Activated CD4-positive, alpha-beta T cell treated with anti-CD3 and anti-CD28 coated beads for 24 hours (primary cell): ENCODE measurements at places on chromosomes 16 and 17.

DNA sequence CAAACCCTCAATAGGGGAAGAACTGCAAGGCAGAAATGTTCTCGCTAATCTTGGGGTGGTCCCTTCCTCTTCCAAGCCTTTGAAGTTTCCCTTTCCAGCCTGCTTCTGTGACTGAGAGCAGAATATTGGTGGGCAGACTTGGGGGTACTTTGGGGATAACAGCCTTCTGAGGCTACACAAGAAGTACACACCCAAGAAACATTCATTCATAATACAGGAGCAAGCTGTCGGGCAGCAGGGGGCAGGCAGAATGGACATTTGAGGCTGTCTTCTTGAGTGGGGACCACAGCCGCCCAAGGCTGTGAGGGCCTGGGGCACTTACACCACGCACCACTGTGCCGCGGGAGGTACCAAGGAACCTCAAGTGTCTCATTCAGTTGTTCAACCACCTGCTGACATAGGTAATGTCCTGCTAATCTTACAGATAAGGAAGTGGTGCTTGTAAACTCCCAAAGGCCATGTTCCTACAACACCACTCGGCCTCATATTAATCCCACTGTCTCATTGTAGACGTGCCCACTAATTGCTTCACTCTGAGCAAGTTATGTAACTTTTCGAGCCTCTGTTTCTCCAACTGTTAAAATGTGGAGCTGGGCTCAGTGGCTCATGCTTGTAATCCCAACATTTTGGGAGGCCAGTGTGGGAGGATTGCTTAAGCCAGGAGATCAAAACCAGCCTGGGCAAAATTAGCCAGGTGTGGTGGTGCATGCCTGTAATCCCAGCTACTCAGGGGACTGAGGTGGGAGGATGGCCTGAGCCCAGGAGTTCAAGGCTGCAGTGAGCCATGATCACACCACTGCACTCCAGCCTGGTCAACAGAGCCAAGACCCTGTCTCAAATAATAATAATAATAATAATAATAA lies 2.5 kb upstream of the MRPS23 start:
- no peak for DNase-seq

- peak; percentile 35 for DNase-seq
Observed at GRCh38 chr16:55035029-55035428, 104.4 kb downstream of the IRX5 start.

DNA sequence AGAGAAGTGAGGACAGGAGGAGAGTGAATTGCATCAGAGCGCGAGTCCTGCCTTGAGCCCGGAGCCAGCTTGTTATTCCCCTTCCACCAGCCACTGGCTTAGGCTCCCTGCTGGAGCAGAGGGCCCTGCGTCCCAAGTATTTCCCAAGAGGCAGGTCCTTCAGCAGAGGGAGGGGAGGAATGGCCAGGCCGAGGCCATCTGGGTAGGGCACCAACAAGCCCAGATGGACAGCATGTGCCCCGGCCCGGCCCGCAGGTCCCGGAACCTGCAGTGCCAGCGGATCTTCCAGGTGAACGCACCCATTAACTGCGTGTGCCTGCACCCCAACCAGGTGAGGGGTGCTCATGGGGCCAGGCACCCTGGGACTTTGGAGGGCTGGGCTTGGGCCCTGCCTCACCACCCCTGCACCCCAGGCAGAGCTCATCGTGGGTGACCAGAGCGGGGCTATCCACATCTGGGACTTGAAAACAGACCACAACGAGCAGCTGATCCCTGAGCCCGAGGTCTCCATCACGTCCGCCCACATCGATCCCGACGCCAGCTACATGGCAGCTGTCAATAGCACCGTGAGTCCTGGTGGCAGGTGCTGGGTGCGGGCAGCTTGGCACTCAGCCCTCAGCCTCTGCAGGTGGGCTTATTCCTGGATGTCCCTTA lies 1.7 kb downstream of the MLST8 start:
- DNase-seq: no peak

DNA sequence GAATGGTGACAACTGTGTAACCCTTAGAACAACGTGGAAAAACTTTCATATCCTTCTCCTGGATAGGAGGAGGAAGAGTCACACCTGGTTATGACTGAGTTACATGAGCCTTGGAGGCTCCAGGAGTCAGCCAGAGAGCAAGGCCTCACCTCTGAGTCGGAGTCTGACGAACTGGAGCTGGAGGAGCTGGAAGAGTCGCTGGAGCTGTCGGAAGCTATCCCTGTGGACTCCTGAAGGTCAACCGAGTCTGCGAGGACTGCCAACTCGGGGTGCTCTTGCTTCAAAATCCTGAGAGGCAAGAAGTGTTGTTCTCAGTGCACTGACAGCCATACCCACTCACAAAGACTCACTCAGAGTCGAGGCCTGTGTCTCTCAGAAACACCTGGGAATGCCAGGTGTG lies 6.2 kb downstream of the JMJD6 start:
- DNase-seq: no peak

DNA sequence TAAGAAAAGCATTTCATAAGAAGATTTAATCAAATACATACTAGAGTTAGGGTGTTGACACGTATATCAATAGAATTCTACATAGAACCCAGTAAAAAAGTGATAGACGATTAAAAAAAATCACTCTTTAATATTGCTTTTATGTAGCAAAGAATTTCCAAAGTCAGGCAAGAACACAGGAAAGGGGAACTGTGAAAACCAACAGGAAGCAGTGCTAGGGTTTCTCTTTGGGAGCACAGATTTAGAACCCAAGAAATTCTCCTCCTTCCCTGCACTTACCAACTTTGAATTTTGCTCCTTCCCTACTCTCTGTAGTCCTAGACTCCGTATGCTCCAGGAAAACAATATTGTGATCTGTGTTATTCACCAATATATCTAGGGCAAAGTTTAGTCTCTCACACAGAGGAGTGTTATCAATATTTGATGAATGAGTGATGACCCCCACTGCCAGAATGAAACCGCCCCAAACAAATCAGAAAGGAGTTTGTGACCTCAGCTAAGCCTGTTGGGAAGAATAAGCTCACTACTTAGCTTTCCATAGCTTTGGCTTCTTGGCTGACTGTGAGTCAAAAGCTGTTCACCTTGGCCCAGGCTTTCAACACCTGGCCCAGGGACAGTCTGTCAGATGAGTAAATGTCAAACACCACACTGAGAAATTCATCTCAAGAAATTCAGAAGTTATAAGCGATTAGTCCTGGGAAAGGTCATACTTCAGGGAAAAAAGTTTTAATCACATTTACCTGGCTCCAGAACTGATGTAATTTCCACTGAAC lies 8.6 kb downstream of the RFWD3 start:
- no peak for DNase-seq

GRCh38 chr17:81197409-81197795 lies 25.4 kb downstream of the CEP131 start:
- DNase-seq: no peak

- no peak for DNase-seq
Observed at GRCh38 chr17:77451894-77452852, 311.4 kb downstream of the SEC14L1 start.

GRCh38 chr16:52298769-52299168 lies 248.2 kb downstream of the TOX3 start:
- DNase-seq: no peak

GRCh38 chr17:76420356-76421043 lies 32.5 kb downstream of the UBE2O start:
- no peak for DNase-seq

GRCh38 chr17:76179496-76180467 lies 38.7 kb upstream of the FOXJ1 start:
- no peak for DNase-seq

DNA sequence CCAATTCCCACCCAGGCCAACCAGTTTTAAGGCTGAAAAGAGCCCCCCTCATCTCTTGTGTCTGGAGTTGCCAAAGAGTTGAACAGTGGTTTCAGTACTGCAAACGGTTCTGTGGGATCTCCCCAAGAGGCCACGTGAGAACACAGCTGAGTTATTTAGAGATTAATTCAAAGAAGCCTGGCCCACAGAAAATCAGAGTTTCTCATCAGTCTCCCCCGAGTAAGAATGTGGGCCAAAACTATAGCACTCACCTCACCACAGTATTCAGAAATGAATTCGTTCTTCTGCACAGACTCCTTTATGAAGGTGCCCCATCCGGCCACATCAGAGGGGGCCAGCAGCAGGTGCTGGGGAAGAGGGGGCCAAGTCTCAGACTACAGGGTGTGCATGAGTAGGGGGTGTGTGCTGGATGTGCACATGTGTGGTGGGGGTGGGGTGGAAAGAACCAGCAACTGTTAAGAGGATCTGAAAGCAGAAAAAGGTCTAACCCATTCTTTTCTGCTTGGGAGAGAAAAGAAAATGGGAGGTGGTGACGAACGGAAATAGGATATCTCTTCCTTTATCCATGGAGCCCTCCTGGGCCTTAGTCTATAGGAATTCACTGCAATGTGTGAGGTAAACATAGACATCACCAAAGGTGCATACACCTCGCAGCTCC lies 22.6 kb downstream of the CNTNAP1 start:
- no peak for DNase-seq

- no peak for DNase-seq
Observed at GRCh38 chr17:37490638-37491614, 1.2 kb downstream of the DUSP14 start.

GRCh38 chr17:30187573-30187972 lies 47.9 kb downstream of the SLC6A4 start:
- no peak for DNase-seq

- no peak for DNase-seq
Observed at GRCh38 chr17:80843741-80844156, 147.9 kb upstream of the CHMP6 start.

DNA sequence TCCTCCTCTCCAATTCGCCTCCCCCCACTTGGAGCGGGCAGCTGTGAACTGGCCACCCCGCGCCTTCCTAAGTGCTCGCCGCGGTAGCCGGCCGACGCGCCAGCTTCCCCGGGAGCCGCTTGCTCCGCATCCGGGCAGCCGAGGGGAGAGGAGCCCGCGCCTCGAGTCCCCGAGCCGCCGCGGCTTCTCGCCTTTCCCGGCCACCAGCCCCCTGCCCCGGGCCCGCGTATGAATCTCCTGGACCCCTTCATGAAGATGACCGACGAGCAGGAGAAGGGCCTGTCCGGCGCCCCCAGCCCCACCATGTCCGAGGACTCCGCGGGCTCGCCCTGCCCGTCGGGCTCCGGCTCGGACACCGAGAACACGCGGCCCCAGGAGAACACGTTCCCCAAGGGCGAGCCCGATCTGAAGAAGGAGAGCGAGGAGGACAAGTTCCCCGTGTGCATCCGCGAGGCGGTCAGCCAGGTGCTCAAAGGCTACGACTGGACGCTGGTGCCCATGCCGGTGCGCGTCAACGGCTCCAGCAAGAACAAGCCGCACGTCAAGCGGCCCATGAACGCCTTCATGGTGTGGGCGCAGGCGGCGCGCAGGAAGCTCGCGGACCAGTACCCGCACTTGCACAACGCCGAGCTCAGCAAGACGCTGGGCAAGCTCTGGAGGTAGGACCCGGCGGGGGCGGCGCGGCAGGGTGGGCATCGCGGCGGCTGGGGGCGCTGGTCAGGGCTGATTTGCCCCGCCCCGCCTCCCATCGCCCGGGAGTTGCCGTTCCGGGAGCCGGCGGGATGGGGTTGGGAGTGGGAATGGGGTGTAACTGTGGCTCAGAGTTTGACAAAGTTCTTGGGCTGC lies 567 bp downstream of the SOX9 start:
- DNase-seq: no peak

- DNase-seq: no peak
Observed at GRCh38 chr17:4974115-4974670, 6.6 kb upstream of the SPAG7 start.

DNA sequence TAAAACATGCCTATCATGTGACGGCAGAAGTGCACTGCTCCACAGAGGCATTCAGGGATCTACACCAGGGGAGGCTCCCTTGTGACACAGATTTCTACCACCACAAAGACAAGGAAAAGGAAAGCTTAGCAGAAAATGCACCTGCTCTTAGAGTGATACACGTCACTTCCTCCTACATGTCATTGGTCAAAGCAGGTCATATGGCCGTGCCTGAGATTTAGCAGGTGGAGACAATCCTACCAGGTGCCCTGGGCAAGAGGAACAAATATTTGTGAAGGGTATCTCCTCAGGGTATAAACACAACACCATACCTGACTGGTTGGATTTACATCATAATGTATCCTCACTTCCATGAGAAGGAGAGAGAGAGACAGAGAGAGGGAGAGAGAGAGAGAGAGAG lies 362.1 kb downstream of the HS3ST4 start:
- DNase-seq: no peak

GRCh38 chr16:67407176-67407787 lies 9.0 kb downstream of the ZDHHC1 start:
- DNase-seq: no peak

GRCh38 chr17:29573558-29573869 lies 5.0 kb downstream of the TP53I13 start:
- DNase-seq: no peak

GRCh38 chr16:6374821-6375220 lies 957.8 kb upstream of the RBFOX1 start:
- DNase-seq: no peak

- no peak for DNase-seq
Observed at GRCh38 chr17:80701730-80702129, 157.1 kb downstream of the RPTOR start.

DNA sequence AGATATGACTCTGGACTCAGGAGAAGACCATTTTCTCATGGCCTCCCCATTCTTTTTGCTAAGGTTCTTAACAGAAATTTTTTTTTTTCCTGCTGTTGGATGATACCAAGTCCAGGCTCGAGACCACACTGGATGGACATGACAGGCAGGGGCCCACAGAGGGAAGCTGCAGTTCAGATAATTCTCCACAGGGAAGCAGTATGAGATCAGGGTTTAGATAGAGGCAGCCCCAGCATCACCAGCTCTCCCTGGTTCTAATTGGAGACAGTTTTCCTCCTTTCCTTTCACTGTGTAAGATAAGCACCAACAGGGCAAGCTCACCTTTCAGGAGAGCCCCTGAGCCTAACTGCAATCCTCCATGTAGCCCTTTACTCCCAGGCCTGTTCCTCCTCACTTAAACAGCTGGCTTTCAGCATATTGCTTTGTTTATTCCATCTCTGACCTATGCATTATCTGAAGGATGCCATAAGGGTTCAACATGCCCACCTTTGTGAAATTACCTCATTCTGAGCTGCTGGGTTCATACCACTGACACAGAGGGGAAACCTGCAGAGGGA lies 108.1 kb downstream of the SNX11 start:
- DNase-seq: no peak

- no peak for DNase-seq
Observed at GRCh38 chr17:50680126-50680525, 27.6 kb downstream of the ANKRD40 start.

DNA sequence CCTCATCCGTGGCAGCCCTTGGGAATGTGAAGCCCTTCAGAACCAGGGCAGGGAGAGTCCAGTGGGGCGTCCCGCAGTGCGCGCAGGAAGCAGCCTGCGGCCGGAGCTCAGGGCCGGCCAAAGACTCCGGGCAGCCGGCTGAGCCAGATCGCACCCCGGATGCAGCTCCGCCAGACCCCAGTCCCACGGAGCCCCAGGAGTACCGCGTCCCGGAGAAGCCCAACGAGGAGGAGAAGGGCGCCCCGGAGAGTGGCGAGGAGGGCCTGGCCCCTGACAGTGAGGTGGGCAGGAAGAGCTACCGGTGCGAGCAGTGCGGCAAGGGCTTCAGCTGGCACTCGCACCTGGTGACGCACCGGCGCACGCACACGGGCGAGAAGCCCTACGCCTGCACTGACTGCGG lies 6.9 kb downstream of the ZNF205 start:
- no peak for DNase-seq

- DNase-seq: no peak
Observed at GRCh38 chr16:15459791-15460190, 25.4 kb downstream of the BMERB1 start.
